ENCODE measurements at places on chromosomes 11 and 22.

DNA sequence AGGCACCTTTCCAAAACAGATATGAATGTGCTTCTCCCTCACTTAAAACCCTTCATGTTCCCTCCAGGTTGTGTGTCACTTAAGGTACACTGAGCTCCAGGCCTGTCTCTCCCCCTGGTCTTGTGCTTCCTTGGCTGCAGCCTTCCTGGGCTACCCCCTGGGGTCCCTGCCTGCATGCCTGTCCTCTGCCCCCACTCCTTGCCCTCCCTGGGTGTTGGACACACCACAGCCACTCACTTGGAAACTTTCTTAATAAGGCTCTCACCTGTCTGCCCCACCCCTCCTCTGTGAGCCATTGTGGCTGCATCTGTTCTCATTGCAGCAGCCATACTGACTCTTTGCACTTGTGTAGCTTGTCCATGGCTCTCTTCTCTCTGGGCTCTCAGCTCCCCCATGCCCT lies 60.6 kb downstream of the CABIN1 start:
- DNase-seq = no peak

GRCh38 chr11:67240576-67241389 lies 25.5 kb upstream of the GRK2 start:
- peak; percentile 35 for DNase-seq

DNA sequence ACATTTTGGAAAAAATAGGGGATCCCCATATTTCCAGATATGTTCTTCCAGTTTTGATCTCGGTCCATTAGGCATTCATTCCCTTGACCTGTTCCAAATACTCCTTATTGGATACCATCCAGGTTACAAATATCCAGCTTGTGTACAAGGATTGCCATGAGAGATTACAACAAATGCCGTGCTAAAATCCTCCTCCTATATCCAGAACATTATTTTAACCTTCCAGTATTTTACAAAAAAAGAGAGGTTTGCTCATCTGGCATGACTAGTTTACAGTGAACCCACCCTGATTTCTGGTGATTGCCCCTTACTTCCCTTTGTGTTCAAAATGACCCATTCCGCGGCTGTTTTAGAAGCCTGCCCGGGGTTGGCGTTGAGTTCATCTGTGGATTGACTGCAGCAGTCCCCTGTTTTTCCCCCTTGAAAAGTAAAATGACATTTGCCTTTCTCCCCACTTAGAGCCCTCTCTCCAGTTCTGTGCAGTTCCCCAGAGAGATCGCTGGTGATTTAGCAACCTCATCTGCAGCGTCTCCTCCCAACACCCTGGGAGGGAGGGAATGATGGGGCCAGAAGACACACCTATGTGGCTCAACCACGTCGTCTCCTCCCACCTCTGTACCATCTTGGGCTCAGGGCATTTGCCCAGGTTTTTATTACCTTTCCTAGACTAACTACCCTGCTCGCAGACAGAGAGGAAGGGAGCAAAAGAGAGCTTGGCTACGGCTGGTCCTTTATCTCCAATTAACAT lies 73.6 kb downstream of the DSCAML1 start:
- DNase-seq = no peak

- DNase-seq = no peak
These were observed 48.9 kb upstream of the CDON start for GRCh38 chr11:126111458-126112116.

DNA sequence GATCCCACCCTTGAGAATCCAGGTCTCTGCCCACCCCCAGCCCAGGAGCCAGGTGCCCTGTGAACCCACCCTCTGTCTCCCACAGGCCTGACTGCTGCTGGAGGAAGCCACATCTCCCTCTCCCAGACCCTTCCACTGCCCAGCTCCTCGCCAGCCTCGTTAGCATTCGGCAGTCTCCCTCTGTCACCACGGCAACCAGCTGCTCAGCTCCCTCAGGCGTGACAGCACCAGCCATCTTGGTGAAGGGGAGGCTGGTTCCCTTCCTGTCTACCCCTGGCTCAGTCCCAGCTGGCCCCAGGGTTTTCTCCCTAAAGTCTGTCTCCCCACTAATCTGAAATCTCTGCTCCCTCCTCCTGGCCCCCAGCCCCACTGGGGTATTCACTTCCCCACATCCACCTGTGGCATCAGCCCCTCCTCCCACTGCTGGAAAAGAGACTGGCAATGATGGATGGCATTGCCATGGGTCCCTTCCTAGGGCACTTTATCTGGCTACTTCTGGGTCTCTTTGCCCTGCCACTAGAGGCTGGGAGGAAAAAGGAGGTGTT lies 28.1 kb downstream of the NRXN2 start:
- no peak for DNase-seq

DNA sequence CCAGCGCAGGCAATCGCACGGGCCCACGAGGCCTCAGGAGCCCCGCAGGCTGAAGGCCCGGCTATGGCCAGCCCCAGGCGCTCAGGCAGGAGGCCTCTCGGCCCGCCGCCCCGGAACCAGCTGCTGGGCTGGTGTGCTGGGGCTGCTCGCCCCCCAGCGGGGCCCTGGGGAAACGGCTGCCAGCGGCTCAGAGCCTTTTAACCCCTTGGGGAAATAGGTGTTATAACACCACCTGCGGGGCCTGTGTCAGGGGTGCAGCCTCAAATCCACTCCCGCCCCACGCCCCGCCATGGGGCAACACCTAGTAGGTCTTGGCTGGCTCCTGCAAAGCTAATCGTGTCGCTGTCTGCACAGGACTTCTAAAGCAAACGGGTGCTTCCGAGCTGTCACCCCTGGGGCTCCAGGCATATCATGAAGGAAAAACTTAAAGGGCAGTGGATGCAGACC lies 237.4 kb downstream of the TTC28 start:
- peak; percentile 28 for DNase-seq

GRCh38 chr11:91585035-91585801 lies 639.4 kb upstream of the FAT3 start:
- no peak for DNase-seq

All from activated naive CD4-positive, alpha-beta T cell (primary cell).